ENCODE measurements at places on chromosomes 16 and 17. TPM values are rescaled to one million over a fixed set of nuclear protein-coding genes. Genes with fewer than 3 reads are reported as not detected.

Gene FAM171A2
- 18.2 TPM for total RNA-seq

Gene ARL16
- total RNA-seq: 38.6 TPM

Gene CSF3
- total RNA-seq: not detected

Gene CHD9NB
- 3.3 TPM for total RNA-seq
